Nephron progenitor cell (in vitro differentiated cells): ENCODE measurements at places on chromosomes 2 and 18.
A peak's percentile ranks its signal among the peaks of the same experiment; 100 is the strongest.

- no peak for DNase-seq
These were observed 264.3 kb downstream of the ZNF516 start for GRCh38 chr18:76230791-76231190.

GRCh38 chr2:175169191-175169590 is 1.2 kb upstream of the ATF2 start:
- no peak for DNase-seq

DNA sequence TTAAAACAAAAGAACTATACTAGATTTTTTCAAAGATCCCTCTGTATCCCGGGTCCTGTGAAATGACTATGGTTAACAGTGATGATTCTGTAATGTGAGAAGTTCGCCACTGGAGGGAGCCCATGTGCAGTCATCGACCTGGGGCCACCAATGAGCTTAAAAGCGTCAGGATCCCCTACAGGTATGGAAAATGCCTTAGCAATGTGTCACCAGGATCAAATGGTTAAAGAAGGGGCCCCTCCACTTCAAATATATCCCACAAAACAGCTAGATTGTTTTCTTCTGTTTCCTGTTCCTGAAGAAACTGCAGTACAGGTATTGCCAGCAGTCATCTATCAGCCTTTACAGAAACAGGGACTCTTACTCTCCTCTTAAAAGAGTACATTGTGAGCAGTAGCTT is 15.3 kb downstream of the CHRNA1 start:
- DNase-seq: peak; percentile 78

DNA sequence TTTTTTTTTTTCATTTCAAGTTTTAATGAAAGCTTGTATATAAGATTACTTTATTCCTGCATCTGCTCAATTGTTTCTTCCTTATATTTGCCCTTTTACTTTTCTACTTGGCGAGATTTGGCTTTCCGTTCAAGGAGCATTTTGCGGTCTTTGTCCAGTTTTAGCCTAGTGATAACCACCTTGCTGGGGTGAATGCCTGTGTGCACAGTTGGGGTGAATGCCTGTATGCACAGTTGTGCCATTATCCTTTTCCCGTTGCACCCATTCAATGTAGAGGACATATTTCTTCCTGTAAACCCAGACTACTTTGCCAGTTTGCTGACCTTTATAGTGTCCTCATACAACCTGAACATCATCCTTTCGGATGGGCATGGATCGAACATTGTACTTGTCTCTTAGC is 12.0 kb downstream of the ZNF236 start:
- DNase-seq: no peak

DNA sequence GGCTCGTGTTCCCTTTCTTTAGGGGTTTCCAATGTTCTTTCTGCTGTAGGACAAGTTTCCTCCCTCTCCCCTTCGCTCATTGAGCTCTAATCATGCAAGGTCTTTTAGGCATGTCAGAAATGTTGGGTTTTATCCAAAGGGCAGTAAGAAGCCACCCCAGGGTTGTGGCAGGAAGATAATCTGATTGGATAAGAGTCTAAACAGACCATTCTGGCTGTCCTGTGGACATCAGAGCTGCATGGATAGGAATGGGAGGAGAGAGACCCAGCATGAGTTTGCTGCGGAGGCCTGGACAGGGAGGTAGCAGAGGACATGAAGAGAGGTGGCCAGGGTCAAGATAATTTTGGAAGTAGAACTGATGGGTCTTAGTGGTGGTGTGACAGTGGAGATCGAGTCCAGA is 88.2 kb downstream of the ACKR3 start:
- no peak for DNase-seq

- DNase-seq: no peak
These were observed 43.3 kb upstream of the ZFP36L2 start for GRCh38 chr2:43269706-43270105.

GRCh38 chr2:146821836-146822316 is 1023.0 kb upstream of the ACVR2A start:
- no peak for DNase-seq

GRCh38 chr18:58032233-58032632 is 11.8 kb upstream of the NEDD4L start:
- DNase-seq: no peak

DNA sequence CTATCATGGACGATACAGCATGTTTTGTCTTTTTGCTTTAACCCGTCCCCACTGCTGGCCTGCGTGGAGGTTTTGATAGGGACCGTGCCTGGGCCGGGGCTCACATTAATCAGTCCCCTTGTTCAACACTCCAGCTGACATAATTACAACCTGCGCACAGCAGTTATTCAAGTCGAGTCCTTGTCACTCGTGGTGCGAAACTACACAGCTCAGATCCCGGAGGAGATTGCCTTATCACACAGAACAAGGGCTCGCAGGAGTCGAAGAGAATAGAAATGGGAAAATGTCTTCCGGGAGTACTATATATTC is 304.4 kb downstream of the ZNF407 start:
- DNase-seq: peak; percentile 15

- no peak for DNase-seq
These were observed 9.3 kb upstream of the MTCL1 start for GRCh38 chr18:8695932-8696517.

GRCh38 chr2:80454628-80455027 is 150.1 kb upstream of the LRRTM1 start:
- DNase-seq: no peak

- no peak for DNase-seq
These were observed 22.8 kb downstream of the GPC1 start for GRCh38 chr2:240458044-240458899.

GRCh38 chr2:144519934-144520731 is at the start of gene ZEB2:
ZEB2 (minus strand) TSS chr2:144520119; CDS start chr2:144517350, 2,769 bp downstream.
- peak; percentile 55 for DNase-seq

- DNase-seq: no peak
These were observed 56.6 kb downstream of the HDAC4 start for GRCh38 chr2:239343946-239344856.

DNA sequence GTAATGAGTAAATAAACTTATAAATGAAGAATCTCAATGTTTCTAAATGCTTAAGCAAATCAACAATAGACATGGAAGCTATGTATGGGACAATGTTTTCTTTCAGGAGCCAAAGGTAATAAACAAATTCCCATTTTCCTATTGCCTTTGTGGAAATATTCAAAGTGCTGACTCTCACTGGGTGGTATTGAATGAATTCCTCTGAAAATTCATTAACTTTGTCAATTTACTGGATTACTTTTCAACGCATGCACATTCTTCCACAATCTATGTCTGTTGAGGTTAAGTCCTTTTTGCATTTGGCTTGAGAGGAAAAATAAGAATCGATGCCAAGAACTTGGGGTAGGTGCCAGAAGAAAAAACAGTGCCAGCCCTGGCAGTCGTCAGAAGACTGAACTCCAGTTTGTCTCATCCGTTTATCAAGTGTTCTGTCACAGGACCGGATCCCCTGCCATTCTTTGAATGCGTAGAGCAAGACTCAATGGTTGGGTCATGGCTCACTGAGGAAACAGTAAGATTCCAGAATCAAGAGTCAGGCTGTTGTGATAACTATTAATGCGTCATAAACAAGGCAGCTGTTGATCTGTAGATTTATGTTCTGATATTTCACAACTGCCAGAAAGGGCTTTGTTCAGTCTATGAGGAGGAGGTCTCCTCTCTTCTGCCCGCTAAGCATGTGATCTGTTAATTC is 133.3 kb downstream of the GFPT1 start:
- no peak for DNase-seq

- no peak for DNase-seq
These were observed 321.0 kb upstream of the THSD7B start for GRCh38 chr2:136444323-136444722.

GRCh38 chr2:198004173-198004572 is 199.8 kb downstream of the PLCL1 start:
- no peak for DNase-seq

DNA sequence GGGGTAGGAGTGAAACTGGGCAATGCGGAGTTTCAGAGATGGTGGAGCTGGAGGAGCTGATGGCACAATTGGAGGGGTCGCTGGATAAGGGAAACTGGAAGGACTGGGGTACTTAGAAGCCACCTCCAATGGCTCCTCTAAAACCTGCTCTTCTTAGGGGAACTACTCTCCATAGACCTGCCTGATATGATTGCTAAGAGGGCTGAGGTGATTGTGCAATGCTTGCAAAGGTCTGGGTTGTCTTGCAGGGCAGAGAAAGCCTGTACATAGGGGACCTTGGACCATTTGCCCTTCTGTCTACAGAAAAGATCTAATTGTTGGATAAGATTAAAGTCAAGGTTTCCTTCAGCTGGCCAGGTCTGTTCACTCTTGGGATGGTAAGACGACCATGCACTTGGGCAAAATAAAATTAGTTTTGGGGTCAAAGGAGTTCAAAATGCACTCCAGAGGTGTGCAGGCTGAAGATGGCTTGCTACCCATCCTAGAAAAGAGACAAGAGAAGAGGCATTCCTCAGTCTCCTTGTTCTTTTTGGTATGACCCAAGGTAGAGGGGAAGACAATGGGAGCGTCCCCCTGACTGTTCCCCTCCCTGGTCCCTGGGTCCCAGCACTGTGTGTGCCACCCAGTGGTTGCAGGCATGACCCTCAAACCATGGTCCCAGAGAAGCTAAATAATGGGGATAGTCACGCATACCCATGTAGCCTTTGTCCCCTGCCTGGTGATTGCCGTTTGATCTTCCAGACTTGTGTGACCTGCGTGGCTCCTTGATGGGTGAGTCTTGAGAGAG is 41.1 kb downstream of the STK17B start:
- peak; percentile 26 for DNase-seq

DNA sequence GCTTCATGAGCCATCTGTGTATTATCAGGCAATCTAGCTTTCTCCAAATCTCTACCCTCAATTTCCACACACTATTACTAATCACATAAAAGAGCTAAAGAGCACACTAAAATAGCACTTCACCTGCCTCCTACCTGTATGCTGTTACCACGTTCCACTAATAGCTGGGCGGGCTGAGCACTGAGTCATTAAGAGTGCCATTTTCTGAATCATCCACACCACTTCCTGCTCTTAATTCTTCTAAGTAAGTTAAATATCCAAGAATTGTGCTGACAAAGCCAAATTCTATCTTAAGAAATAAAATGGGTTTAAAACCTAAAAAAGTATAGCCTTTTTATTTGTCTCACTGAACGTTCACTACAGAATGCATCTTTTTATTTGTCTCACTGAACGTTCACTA is 35.7 kb downstream of the NOL10 start:
- no peak for DNase-seq

DNA sequence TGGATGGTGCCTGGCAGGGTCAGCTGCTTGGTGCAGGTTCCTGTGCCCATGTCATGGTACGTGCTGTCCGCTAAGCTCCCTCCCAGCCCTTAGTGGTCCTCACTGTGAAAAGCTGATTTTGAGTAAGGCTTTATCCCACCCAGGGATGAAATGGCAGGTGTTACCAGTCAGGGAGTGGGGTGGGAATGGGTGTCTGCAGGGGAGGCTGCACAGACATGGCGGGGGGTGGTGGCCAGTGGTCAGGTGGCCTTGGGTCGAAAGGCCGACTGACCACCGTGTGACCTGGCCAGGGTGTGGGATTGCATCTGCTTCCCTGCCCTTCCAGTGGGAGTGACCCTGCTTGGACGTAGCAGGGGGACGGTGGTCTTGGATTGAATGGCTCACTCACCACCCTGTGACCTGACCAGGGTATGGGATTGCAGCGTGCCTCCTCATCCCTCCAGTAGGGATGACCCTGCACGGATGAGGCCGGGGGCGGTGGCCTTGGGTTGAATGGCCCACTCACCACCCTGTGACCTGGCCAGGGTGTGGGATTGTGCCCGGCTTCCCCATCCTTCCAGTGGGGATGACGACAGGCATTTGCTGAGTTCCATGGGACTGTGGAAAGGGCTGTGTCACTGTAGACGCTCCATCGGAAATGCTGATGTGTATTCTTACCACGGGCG is 29.8 kb downstream of the AGAP1 start:
- DNase-seq: no peak

DNA sequence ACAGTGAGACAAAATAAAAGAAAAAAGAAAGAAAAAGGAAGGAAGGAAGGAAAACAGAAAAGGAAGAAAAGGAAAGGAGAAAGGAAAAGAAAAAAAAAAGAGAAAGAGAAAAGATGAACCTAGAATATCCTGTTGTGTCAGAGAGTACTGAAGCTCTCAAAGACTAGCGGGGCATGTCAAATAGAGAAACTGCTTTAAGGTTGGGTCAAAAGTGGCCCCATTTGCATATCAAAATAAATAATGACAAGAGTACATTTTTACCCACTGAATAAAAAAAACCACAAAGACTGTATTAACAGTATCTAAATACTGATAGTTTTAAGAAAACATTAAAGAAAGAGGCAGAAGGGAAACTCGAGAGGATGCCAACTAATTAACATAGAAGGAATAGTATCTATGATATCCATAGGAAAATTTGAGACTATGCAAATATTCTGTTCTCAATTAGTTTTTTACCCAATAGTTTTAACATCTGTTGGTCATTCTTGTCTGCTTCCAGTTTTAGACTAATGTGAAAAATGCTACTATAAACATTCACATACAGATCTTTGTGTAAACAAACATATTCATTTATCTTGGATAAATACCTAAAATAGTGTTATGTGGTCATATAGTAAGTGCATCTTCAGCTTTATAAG is 53.2 kb downstream of the SFXN5 start:
- DNase-seq: no peak

DNA sequence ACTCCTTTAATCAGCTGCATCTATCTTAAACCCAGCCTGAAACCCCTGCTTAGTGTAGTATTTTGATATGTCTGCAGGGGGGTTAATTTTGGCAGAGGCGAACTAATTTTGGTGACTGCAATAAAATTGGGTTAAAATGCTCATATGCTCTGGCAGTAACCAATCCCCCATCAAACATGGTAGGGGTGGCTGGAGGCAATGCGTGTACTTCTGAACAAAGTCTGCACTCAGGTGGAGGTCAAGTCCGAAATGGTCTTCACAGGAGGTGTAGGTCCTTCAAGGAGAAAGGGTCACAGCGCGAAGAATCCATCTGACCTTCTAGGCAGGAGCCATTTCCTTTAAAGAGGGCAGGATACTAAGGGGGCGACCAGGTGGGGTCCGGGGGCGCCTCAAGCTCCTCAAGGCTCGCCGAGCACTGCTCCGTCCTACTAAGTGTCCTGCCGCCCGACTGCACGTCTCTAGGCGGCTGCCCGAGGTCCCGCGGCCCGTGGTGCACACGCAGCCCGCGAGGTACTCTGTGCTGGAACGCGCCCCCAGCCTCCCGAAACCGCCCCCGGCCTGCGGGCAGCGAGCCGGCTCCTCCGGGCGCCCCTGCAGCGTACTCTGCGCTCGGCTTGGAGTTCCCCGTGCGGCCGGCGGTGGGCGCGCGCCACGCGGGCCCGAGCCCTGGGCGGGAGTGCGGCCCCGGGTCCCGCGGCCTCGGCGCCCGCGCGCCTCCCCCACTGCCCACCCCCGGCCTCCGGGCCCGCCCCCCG is 1.7 kb upstream of the LDLRAD4 start:
- DNase-seq: peak; percentile 76
